ENCODE measurements at places on chromosomes 7 and 10.

DNA sequence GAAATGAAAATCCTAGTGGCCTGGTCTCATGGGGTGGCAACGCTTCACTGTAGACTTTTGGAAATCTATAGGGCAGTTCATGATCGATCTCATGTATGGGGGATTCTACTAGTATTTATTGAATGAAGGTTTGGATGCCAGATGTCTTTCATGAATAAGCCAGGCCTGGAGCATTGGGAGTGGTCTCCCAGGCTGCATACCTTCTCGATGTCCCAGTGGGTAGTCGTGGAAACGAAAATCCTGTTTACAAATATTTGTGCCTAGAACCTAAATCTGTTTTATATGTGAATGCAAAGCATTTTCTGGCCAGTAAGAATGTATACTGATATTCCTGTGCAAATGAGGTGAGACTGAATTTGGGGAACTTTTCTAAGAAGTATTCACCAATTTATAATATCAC, 105.0 kb upstream of the C1QL3 start:
- DNase-seq = no peak

GRCh38 chr10:63798599-63799498, 277.6 kb downstream of the REEP3 start:
- peak; percentile 7 for DNase-seq

DNA sequence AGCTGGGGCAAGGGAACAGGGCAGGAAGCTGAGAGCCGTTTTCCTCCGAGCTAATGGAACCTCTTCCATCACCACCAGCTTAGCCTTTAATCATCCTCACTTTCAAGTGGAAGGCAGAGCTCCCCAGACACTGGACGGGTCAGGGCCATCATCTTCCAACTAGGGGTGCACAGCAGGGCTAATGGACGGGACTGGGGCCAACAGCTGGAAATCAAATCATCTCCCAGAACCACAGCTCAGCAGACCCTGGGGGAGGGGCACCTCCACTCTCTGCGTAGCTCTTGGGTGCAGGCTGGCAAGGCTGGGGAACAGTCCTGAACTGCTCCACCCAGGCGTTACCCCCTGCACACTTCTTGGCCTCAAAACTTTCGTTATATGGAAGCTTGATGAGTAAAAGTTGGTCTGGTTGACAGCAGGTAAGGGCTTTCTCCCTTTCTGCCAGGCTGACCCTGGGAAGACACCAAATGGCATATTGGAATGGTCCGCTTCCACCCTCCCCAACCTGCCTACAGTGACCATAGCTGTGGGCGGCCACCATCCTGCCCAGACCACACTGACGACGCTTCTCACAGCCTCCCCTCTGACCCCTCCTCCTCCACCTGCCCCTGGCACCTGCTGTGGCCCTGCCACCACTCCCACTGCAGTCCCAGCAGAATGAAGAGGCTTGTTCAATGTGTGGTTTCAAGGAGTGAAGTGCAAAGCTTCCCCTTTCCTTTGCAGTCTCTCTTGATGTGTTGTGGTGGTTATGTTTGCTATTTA, 51.7 kb upstream of the RET start:
- DNase-seq = no peak

DNA sequence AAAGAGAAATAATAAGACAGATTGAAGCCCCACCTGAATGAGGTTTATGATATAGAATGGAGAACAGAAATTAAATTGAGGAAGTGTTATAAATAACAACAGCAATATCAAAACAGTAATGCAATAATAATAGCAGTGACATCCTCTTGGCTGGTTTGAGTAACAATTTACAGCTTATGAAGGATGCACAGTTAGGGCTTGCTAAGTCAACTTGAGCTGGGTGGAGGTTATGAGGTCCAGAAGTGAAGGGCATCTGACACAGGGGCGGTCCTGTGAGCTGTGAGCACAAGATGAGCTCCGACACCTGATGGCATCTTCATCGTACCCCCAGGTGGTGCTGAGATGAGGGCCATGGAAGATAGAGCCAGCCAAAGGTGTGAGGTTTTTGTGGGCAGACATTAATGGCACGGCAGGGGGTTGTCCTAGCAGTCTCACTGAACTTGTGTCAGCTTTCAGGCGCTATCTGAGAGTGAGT, 30.5 kb downstream of the ARHGAP22 start:
- no peak for DNase-seq

GRCh38 chr7:135246191-135246825, 12.7 kb downstream of the STRA8 start:
- DNase-seq = no peak
